ENCODE measurements at places on chromosomes 4 and X. TPM values are rescaled to one million over a fixed set of nuclear protein-coding genes. Genes with fewer than 3 reads are reported as not detected.

DNA sequence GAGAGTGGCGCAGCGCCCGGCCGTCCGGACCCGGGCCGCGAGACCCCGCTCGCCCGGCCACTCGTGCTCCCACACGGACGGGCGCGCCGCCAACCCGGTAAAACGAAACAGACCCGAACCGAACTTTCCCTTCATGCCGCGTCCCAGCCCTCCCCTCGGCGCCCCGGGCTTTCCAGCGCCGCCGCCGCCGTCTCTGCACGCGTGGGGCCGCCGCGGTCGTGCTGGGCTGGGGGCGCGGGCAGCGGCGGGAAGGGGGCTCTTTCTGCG, 222 bp downstream of the SMAD1 start:
- peaks cover 13% of the 10 kb centered on the region for H3K4me1 ChIP-seq
- peak overlapping the region; percentile 98 for H3K4me3 ChIP-seq
- H3K27me3 ChIP-seq: no peaks in the 10 kb centered on the region
- no peak for DNase-seq
- H3K27ac ChIP-seq: peak overlapping the region; percentile 99

- H3K27me3 ChIP-seq: no peaks in the 10 kb centered on the region
- H3K4me1 ChIP-seq: no peaks in the 10 kb centered on the region
- no peak for DNase-seq
- no peaks in the 10 kb centered on the region for H3K36me3 ChIP-seq
Measured at GRCh38 chr4:10741961-10742699, 57.6 kb upstream of the CLNK start.

GRCh38 chrX:134715930-134716619, 57.8 kb upstream of the PLAC1 start:
- no peaks in the 10 kb centered on the region for H3K4me1 ChIP-seq
- H3K27me3 ChIP-seq: peaks cover 10% of the 10 kb centered on the region
- no peak overlapping the region for H3K4me3 ChIP-seq

DNA sequence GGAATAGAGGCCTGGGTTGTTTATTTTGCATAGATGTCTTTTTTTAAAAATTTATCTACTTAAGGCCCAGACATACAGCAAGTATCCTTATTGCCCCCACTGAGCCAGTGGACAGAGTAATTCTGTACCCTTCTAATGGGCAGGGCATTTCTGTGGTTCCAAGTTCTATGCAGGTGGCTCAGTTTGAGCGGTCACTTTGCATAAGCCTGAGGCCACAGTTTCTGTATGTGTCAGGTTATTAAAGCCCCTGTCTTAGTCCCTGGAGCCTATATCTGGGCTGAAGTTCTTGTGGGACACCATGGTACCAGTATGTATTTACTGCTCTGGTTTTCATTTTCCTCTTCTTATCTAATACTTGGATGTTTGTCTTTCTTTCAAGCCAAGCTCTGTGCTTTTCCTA, 168.8 kb downstream of the MID1IP1 start:
- H3K27ac ChIP-seq: no peak overlapping the region
- H3K36me3 ChIP-seq: no peaks in the 10 kb centered on the region
- H3K4me3 ChIP-seq: no peak overlapping the region

DNA sequence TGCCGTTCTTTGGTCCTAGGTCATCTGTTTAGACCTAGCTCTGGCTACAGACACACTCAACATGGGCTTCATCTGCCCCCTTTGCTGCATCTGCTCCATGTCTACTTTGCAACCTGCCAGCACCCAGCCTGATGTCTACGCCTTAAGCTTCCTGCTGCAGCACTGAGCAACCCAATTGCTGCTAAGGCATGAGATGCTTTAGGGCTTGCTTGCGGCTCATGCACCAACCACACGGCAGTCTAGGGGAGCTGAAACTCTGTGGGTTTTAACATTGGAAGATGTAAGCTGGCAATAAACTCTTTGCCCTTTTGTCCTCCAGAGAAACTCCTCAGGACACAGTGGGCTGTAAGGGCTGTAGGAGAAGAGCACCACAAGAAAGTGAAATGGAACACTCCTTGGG, 11.7 kb upstream of the CLNK start:
- H3K4me1 ChIP-seq: no peaks in the 10 kb centered on the region
- DNase-seq: no peak
- no peak overlapping the region for H3K27ac ChIP-seq
- no peaks in the 10 kb centered on the region for H3K36me3 ChIP-seq

DNA sequence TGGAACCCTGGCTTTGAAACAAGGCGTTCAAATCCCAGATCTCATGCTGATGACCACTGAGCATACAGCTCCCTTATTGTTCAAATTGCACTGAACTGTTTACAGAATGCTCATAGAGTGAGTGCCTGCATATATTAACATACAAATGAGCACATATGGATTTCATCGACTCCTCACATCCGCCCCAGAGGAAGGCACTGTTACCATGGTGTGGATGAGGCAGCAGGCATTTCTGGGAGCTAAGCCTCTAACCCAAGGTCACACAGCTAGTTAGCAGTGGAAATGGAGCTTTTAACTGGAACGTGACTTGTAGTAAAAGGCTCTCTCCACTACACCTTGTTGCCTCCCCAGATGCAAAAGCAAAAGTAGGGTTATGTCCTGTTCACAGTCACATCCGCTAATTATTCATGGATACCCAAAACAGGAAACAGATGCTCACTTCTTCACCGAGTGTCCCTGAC, 289.7 kb downstream of the STK32B start:
- no peaks in the 10 kb centered on the region for H3K36me3 ChIP-seq
- H3K4me1 ChIP-seq: no peaks in the 10 kb centered on the region
- no peaks in the 10 kb centered on the region for H3K27me3 ChIP-seq
- no peak overlapping the region for H3K27ac ChIP-seq
- peak; percentile 57 for DNase-seq

DNA sequence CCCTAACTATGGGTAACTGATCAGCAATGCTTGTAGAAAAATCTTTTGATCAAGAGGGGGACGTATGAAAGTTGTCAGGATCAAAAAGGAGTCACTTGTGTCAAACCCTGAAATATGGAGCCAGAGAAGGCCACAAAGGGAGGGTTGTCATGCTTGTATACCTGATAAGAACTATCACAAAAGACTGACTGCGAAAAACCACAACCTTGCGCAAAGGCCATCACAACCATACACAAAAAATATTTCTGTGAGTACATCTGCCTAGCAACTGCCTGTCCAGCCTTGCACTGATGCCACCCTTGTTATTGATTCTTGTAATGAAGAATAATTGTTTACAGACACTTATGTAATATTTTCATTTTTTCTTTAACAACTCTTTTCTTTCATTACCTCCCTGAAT, 22.8 kb upstream of the EIF4E start:
- no peak overlapping the region for H3K4me3 ChIP-seq
- H3K27ac ChIP-seq: no peak overlapping the region
- H3K36me3 ChIP-seq: no peaks in the 10 kb centered on the region
- DNase-seq: no peak
- H3K4me1 ChIP-seq: no peaks in the 10 kb centered on the region

Gene ZDHHC15
- polyA plus RNA-seq: 0.41 TPM

Gene UPF3B
- polyA plus RNA-seq: 5.0 TPM
